DMS79 (cell line): ENCODE measurements at places on chromosomes 3 and 15.

DNA sequence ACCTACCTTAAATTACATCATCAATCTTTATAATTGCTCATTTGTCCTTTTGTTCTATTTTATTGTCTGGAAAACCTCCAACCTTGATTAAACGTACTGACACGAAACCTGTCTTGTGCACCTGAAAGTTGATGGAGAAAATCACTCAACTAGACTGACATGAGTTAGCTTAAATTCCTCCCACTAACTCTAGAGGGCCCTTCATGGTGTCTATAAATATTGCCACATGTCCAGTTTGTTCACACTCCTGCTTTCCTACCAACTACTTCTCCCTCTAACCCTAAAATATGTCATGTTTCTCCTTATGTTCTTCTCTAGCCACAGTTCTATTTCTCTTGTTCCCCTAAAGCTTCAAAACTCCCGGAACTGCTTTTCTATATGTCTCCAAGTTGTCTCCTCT, 59.8 kb upstream of the SGO1 start:
- no peak for DNase-seq

GRCh38 chr3:126434264-126434590, 39.5 kb downstream of the CFAP100 start:
- no peak for DNase-seq

DNA sequence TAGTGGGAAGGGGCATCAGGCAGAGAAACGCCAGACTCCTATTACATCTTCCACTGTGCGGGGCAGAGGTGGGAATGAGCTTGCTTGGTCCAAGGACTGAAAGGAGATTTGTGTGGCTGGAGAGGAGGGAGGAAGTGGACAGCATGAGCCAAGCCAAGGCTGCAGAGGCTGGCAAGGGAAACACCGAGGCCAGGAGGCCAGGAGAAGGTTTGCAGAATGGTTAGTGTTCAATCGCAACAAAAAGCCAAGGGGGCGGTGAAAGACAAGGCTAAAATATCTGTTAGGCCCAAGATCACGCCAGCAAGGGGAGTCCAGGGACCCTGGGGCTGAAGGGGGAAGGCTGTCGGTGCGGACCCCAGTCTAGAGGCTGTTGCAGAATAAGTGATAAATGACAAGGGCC, 75.8 kb downstream of the CPN2 start:
- no peak for DNase-seq

GRCh38 chr3:122903171-122903570, 108.3 kb downstream of the SLC49A4 start:
- DNase-seq = no peak

DNA sequence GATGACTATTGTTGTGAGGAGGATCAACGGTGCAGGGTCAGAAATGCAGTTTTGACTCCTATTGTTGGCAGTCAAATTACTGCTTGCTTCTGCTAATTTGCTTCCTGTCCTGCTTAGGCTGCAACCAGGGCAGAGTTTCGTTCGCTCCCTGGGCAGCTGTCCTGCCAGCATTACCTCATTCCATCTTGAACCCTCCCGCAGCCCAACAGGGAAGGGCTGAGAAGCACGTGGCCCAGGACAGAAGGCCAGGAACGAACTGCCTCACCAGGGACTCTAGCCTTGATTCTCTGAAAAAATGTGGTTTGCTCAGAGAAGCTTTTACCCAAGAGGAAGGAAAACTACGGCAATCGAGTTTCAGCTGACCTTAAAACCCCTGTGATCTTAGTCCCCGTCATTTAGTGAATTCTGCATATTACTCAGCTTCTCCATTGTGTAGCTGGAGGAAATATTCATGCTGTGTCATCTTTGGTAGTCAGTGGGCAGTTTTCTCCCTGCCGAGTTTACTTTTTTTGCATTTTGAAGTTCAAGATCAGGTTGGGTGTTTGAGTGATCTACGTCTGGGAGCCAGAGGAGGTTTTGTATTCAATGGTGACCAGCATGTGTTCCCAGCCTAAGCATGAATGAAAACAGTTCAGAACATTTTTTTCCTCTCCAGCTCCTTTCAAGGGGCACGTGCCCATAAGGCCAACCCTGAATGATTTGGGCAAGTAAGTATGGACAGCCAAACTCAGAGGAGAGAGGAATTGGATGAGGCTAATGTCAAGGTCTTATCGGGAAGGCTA, 23.0 kb downstream of the TLNRD1 start:
- DNase-seq = no peak

DNA sequence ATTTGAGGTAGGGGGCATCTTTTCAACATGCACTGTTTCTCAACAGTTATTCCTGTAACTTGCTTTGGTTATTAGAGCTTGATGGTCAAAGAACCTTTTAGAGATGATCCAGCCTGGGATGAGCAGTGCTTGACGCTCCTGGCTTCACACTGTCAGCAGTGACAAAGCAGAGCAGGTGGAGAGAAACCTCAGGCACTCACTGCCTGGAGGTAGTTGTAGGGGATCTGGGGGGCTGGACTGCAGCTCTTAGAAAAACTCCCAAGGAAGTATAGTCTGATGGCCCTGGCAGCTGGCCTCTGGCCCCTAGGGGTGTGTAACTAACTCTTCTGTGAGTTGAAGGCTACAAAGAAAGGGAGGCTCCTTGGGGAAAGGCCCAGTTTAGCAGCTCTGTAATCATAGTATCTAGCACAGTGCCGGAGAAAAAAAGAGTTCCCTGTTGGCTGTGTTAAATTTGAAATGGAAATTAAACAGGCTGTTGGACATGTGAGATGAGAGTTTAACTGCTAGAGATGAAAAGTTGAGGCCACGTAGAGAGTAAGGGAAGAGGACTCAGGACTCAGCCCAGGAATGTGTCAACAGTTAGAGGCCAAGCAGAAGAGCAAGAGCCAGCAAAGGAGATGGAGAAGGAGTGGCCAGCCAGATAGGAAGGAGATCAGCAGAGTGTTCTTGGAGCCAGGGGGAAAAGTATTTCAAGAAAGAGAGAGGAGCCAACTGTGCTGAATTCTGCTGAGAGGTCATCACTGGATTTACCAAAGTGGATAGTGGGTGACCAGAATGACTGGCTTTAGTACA, 14.2 kb downstream of the OXNAD1 start:
- DNase-seq = no peak

DNA sequence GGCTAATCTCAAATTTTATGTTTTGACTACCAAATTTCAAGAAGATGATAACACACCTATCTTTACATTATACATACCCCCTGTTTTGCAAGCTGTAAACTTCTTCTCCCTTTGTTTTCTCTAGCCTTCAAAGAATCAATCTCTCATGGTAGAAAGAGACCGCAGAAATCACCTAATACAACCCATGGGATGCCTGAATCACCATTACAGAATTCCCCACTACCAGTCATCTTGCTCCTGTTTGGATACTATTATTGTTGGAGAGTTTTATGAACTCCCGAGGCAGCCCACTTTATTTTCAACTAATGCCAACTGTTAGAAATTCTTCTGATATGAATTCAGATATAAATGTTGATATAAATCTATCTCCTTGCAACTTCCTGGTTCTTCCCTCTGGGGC, 110.9 kb downstream of the FRMD5 start:
- DNase-seq = no peak

DNA sequence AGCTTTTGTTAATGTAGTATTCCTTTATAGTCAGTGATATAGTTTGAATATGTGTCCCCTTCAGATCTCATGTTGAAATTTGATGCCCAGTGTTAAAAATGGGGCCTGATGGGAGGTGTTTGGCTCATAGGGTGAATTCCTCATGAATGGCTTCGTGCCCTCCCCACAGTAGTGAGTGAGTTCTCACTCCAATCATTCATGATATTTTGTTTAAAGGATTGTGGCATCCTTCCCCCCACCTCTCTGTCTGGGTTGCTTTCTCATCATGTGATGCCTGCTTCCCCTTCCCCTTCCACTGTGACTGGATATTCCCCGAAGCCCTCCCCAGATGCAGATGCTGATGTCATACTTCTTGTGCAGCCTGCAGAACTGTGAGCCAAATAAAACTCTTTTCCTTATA, 649.8 kb upstream of the NR2F2 start:
- DNase-seq = no peak

DNA sequence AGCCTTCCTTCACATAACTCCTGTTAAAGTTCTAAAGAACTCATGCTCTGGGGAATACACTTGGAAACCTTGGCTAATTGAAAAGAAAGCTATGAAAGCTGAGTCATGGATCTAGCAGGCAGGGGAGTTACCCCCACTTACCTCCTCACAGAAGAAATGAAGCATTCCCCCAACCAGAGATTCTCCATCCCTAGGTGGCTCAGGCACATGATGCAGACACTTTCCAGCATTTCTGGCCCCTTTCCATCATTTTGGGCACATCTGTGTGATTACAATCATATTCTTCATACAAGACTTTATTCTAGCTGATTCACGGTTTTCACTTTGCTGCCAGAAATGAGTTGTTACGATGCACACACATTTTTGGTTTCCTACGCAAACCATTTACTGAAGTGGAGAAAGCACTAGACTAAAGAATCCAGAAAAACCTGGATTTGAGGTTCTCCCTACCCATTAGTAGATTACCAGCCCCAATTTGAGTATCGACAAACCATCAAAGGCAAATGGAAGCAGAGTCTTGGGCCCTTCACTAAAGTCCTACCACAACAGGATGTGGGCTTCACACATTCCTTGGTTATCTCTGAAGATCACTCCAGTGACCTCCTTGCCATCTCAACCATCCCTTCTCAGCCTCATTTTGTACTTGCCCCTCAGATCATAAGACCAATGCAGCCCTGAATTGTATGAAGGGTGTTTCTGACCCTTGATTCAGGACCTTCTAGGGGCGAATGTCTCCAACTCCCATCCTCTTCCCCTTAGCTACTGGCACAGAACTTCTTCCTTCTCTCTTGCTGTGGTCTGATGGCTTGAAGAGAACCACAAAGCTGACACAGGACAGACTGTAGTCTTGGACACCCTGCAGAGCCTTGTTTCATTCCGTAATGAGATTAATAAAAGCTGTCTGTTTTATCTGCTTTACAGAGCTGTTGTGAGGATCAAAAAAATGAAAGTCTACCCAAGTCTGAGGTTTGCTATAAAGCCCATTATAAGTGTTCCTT, 42.5 kb upstream of the SNRK start:
- DNase-seq = no peak

DNA sequence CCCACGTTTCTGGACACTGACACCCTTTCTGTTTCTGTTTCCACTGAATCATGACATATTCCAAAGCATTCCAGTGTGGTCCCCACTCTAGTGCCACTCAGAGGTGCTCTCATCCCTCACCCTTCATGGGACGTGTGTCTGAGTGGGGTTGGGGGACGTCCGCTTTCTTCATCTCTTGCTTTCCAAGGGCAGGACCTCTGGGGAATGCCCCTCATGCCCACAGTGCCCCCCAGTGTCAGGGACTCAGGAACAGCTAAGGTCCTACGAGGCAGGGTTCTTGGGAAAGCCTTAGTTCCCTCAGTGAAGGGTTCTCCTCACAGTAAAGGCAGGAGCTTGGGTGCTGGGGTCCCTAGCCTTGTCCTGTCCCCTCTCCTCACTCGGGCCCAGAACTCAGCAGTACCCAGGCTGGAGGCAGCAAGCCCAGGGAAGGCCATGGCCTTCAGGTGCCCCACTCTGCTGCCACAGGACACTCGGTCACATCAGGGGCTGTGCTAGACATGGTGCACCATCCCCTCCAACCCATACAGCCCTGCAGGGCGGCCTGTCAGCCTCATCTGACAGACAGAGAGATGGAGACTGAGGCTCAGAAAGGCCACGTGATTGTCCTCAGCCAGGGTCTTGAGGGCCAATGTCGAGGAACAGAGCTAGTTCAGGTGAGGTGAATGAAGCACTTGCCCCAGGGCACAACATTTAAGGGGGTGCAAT, 261.0 kb downstream of the TLE3 start:
- DNase-seq = no peak

DNA sequence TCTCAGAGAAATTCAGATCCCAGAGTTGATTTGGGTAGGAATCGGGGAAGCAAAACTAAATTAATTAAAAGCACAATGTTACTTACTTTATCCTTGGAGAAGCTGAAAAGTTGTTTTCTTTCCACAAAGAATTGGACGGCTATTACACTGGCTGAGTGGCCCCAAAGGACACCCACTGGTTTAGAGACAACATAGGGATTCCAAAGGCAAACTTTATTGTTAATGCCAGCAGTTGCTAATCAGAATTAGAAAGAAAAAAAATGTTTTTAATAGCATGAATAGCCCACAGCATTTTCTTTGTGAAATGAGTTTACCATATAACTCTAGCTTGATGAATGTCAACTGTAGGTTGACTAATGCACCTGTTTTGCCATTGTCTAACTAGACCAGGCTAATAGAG, 51.7 kb downstream of the WDR49 start:
- no peak for DNase-seq

DNA sequence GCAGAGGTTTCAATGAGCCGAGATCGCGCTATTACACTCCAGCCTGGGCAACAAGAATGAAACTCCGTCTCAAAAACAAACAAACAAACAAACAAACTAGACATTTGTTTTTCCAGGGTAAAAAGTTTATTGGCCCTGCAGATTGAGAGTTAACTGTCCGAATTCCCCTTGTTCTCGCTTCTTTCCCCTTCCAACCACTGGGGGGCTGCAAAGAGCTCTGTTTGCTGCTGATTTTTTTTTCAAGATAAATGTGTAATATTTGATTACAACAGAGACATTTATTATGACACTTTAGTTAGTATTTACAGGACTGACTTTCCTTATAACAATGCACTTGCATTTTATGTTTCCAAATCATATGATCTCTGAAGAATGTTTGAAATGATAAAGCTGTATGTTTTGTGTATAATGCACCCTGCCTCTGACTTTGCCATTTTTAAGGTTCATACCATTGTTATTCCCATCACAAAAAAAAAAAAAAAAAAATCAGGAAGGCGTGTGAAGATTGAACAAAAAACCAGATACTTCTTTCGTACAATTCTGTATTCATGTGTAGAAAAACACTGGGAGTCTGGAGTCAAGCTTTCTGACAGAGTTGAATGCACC, 2.8 kb downstream of the CLSTN2 start:
- peak; percentile 33 for DNase-seq

GRCh38 chr15:79192462-79193036, 90.0 kb upstream of the ANKRD34C start:
- DNase-seq = peak; percentile 33

GRCh38 chr3:123481071-123481470, 32.2 kb upstream of the ADCY5 start:
- DNase-seq = no peak

DNA sequence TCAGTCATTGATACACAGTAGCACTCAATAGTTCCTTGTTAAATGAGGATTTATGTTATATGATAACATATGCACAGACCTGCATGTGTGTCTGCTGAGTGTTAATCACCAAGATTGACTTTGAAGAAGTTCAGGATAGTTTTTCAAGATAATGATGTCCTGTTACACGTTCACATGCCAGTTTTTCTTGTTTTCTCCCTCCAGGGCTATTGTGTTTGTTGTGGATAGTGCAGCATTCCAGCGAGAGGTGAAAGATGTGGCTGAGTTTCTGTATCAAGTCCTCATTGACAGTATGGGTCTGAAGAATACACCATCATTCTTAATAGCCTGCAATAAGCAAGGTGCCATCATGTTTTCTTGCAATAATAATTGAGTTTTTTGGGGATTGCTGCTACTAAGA, 9.8 kb downstream of the SRPRB start:
- DNase-seq = no peak

DNA sequence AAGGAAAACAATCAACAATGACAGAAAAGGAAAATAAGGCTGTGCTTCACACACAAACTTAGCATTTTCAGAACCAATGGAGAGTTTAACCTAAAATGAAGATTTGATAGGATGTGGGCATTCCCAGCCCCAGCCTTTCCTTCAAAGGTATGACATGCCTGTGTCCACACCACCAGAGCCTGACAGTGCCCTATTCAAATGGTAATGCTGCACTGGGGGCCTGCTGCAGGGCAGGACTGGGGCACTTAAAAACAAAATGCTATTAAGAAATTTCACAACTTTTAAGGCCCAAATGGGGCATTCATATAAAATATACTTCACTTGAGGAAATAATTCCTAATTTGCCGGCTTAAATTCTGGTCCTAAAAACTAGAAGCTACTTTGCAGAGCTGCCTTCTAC, 30.9 kb upstream of the TKT start:
- DNase-seq = no peak
